Esophagus muscularis mucosa (tissue), 4 donors: ENCODE measurements at places on chromosomes 3 and 15.

GRCh38 chr15:98745650-98746374 is 97.5 kb downstream of the IGF1R start:
- no peak for DNase-seq

GRCh38 chr3:136950623-136951022 is 7.2 kb upstream of the IL20RB start:
- no peak for DNase-seq

- DNase-seq = no peak
These were observed 207.7 kb upstream of the PDZRN3 start for GRCh38 chr3:73832426-73832825.

- no peak for DNase-seq
These were observed 34.5 kb upstream of the RPN1 start for GRCh38 chr3:128684986-128685726.

- no peak for DNase-seq
These were observed 1.4 kb upstream of the SACM1L start for GRCh38 chr3:45687828-45688193.

- DNase-seq = no peak
These were observed 31.5 kb downstream of the ABHD2 start for GRCh38 chr15:89119489-89120478.

GRCh38 chr3:100402256-100402655 is 917 bp downstream of the LNP1 start:
- DNase-seq = no peak

GRCh38 chr3:57919987-57920386 is 88.2 kb upstream of the FLNB start:
- DNase-seq = no peak

DNA sequence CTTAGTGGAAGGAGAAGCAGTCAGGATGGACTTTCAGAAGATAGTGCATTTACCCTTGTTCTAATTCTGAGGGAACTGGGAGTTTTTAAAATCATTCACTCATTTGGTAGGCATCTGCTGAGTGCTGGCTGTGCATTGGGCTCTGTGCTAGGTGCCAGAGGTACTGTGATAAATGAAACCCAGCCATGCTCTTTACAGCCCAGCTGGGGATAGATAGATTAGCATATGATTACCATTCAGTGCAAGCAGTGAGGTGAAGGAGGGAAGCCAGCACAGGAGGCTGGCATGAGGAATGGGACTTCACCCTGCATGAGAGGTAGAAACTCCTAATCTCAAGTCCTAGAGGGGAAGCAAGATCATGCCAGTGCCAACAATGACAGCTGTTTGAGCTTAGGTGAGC is 361.9 kb upstream of the TRIM42 start:
- no peak for DNase-seq

GRCh38 chr3:144586382-144586781 is 614.8 kb downstream of the DIPK2A start:
- DNase-seq = no peak

GRCh38 chr3:125140011-125140817 is 72.3 kb downstream of the SLC12A8 start:
- DNase-seq = no peak

GRCh38 chr3:60095930-60096329 is 1046.1 kb upstream of the CFAP20DC start:
- DNase-seq = no peak

DNA sequence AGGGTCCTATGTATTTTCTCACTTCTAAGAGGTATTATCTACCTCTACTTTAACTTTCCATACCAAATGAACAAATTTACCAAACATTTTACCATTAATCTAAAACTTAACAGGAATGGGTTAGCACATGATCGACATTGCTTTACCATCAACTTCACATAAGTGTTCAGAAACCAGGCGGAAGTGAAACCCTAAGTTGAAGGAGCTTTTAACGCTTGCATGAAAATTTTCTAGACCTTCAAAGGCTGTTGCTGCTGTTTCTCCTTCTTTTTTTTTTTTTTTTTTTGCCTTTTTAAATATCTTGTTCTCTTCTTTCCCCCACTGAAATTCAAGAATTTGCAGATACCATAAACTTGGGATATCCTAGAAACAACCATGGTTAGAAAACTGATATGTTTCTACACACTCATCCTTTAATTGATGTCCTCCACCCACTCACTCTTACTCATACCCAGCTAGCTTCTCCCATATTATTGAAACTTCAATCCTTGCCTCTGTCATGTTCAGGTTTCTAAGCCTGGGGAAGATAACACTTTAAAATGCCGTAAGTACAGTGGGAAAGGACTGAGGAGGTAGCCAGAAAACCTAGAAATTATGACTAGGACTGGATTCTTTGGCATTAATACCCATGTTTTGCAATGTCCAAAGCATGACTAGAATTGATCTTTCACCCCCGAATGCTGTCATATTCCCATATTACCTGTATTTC is 24.7 kb downstream of the MYO5A start:
- DNase-seq = no peak

GRCh38 chr3:27452368-27453090 is 31.7 kb downstream of the SLC4A7 start:
- no peak for DNase-seq

- no peak for DNase-seq
These were observed 71.2 kb upstream of the WNT5A start for GRCh38 chr3:55558316-55558715.

GRCh38 chr3:65837604-65838003 is 201.1 kb downstream of the MAGI1 start:
- no peak for DNase-seq

DNA sequence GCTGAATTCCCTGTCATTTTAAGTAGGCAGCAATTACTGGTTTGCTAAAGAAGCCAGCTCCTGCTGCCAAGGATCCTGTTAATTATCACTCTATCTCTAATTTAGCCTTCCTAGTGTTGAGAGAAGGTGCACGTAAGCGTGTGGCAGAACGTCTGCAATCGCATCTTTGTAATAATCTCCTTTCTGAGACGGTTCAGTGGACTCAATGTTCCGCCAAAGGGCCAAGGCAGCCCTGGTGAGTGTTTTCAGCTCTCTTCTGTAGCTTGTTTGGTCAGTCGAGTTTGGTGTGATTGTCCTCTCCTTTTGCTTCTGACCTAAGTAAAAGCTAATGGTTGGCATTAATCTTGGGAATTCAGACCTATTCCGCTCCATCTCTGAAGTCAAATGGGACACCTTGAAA is 24.2 kb downstream of the MITF start:
- DNase-seq = no peak

DNA sequence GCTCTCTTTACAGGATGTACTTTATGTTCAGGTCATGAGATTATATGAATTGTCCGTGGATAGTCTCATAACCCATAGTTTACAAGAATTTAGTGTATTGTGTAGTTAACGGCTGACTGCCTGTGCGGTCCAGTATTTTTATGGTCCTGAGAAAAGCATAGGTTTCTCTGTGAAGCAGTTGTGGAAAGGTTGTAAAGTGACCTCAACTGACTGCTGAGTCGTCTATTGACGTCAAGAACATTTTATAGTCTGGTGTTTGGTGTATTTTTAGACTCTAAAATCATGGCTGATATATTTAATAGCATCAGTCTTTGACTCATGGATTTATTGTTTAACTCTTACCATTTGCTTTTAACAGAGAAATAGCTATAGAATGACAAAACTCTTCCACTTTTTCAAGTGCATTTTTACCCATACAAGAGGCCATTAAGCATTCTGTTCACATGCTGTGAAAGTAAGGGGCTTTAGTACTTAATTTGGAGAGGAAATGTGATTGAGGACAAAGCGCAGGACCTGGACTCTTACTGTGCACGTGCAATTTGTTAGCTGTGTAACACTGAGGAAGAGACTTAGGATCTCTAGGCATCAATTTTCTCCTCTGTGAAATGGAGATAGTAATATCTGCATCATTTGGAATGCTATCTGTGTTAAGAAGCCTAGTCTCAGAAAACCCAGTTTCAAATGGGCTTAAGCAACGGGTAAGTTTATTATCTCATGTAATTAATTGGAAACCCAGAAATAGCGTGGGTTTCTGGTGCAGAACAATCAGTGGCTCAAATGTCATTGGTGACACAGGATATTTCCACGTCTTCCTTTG is 240.8 kb downstream of the NFKBIZ start:
- DNase-seq = no peak

GRCh38 chr3:194871864-194872668 is 186.4 kb downstream of the FAM43A start:
- DNase-seq = no peak

- DNase-seq = no peak
These were observed 231.2 kb downstream of the CACNA2D3 start for GRCh38 chr3:54353546-54353945.

- no peak for DNase-seq
These were observed 9.5 kb downstream of the SEC22C start for GRCh38 chr3:42572278-42572677.

- DNase-seq = no peak
These were observed 9.1 kb upstream of the AVEN start for GRCh38 chr15:34047893-34048775.

DNA sequence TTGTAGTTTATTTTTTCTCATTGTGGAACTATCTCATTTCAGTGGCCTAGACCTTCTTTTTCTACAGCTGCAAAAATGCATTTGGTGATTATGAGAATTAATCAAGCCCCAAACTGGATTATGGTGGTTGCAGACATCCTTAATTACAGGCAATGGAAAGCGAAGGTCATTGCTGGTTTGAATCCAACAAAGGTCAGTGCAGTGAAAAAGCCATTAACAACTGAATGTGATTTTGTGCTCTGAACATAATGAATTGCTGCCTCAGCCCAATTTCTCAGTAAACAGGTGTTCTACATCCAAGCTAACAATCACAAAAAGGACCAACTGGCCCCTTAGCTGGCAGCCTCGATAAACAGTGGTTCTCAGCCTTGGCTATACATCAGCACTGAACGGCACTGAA is 260.1 kb upstream of the DPPA4 start:
- no peak for DNase-seq

GRCh38 chr3:186870421-186871201 is 28.1 kb downstream of the ADIPOQ start:
- DNase-seq = no peak

DNA sequence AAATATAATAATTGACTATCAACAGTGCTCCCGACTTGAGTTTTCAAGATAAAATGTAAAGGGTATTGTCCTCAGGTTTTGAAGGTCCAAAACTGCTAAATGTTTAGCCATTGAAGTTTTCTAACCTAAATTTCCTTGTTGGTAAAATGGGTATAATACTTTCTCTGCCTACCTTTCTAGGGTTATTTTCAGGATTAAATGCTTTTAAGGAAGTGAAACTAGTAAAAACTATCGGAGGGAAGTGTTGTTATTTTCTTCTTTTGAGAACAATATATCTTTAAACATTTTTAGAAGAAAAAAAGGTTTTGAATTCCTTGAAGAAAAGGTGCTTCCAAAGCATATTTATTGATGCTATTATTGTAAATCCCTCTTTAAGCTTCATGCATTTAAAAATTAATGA is 67.3 kb downstream of the FILIP1L start:
- no peak for DNase-seq

DNA sequence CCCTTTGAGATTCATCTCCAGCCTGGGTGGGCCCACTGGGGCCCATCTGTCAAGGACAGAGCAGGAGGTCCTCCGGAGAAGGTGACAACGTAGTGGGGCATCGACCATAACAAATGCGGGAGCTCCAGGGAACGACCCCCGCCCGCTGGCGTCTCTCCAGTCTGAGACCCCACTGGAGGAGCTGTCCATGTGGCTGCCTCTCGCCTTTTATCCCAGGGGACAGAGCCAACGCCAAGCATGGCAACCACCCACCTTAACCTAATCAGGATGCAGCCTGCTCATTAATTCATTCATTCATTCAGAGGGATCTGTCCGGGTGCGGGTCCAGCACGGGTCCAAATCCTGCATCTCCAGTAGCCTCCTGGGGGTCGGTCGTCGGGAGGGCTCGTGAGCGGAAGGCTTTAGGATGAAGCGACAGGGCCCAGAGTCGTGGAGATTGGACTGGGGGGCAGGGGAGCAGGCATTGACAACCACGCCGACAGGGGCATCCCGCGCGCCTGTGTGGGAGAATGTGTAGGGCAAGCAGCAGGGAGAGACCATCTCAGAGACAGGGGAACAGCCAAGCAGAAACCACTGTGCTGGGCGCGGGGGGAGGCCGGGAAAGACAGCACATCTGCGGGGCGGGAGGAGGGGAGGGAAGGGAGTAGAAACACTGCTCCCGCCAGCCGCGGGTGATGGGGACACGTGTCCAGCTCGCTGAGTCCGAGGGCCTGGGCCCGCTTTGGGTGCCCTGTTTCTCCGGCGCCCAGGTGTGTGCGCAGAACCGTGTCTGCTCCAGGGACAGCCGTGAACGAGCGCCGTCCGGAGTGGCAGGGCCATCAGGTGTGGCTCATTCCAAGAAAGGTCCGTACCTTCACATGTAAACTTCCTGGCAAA is 1.9 kb downstream of the PIGZ start:
- no peak for DNase-seq

DNA sequence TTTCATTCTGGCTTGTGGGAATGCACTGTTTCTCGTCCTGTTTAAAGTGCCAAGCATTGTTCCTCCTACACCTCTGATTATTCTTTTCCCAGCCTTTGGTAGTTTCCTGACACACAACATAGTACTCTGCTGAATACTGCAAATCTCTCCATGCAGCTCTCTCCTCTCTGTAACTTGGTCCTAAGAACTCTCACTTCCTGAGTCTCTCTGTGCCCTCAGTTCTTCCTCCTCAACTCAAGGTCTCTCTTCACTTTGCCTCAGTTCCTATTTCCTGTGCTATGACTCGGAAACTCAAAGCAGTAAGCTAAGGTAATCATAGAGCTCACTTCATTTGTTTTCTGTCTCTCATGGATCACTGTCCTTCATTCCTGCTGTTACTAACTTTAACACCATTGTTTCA is 113.4 kb downstream of the ZNF280D start:
- no peak for DNase-seq

- no peak for DNase-seq
These were observed 50.5 kb downstream of the SUCNR1 start for GRCh38 chr3:151923901-151924300.

GRCh38 chr3:4751502-4752101 is 227.6 kb upstream of the BHLHE40 start:
- no peak for DNase-seq

DNA sequence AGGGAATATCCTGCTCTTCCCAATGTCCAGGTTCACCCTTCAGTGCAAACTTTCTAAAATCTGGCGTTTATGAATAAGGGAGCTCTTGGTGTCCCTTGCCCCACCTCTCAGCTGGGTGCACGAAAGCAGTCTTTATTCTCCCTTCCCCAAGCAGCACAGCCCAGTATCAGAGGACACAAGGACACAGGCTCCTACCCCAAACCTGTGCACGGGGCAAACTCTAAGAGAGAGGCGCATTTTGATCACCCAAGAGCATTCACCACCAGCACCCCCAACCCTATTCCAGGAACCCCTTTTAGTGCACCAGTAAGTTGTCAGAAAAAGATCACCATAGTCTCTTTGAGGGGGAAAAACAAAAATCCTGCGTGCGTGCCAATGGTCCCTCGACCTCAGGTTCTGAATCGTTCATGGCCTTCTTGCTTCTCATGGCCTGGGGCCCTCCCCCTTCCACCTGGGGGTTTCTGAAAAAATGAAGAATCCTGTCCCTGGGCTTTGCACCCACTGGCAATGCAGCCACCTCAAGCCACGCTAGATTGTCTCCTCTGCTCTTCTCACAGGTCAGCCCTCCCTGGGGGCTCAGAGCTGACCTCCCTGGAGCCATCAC is 78.9 kb downstream of the FAM174B start:
- DNase-seq = peak; percentile 84

GRCh38 chr3:194045289-194045688 is 90.7 kb upstream of the HES1 start:
- DNase-seq = no peak
